Gastroesophageal sphincter (tissue), 4 donors: ENCODE measurements at places on chromosomes 3 and 15.

DNA sequence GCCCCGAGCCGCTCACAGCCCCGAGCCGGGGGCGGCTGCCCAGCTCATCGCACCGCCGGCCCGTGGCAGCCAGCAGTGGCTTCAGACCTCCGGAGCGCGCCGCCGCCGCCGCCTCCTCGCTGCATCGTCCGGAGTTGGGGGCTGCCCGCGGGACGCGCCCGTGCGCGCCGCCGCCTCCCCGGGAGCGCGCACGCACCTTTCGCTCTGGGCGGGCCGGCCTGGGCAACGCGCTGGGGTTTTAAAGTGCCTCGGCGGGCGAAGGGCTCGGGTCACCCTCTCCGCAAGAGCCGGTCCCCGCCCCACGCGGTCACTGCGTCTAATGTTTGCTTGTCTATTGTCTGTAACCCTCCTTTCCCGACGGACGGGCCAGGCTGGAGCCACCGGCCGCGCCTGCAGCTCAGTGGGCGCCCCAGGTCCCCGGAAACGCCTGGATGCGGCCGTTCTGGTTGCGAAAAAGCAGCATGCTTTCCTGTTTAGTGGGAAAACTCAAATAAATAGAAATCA is at the start of gene RYK:
Gene RYK, minus strand, starts transcription at position 143 of the 504 bp plus-strand sequence. CDS start 205 bp downstream, outside the sequence.
- peak within 1 kb of the TSS; percentile 84 for H3K27ac ChIP-seq
- ATAC-seq: peak; percentile 95
- peaks cover 57% of the 10 kb centered on the region for H3K4me1 ChIP-seq
- H3K27me3 ChIP-seq: no peaks in the 10 kb centered on the region
- H3K4me3 ChIP-seq: peak within 1 kb of the TSS; percentile 85
- H3K36me3 ChIP-seq: no peaks in the 10 kb centered on the region

DNA sequence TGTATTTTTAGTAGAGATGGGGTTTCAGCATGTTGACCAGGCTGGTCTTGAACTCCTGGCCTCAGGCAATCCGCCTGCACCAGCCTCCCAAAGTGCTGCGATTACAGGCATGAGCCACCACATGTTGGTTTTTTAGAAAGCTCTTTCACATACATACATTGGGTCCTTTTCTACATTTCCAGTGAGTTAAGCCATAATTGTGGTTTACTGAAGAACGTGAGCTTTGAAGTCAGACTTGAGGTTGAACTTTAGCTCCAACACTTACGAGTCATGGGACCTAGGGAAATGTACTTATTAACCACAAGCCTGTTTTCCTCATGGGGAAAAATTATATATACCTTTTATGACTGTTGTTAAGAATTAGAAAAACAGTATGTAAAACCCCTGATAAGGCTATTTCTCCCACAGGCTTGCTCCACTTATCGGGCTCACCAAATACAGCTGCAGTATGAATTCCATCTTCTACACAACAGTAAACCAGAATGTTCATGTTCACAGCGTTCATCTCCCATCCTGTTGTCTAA is 39.0 kb downstream of the GPR160 start:
- H3K27me3 ChIP-seq: no peaks in the 10 kb centered on the region
- no peak overlapping the region for H3K4me3 ChIP-seq
- no peak overlapping the region for H3K27ac ChIP-seq
- no peak for ATAC-seq
- H3K36me3 ChIP-seq: no peaks in the 10 kb centered on the region

DNA sequence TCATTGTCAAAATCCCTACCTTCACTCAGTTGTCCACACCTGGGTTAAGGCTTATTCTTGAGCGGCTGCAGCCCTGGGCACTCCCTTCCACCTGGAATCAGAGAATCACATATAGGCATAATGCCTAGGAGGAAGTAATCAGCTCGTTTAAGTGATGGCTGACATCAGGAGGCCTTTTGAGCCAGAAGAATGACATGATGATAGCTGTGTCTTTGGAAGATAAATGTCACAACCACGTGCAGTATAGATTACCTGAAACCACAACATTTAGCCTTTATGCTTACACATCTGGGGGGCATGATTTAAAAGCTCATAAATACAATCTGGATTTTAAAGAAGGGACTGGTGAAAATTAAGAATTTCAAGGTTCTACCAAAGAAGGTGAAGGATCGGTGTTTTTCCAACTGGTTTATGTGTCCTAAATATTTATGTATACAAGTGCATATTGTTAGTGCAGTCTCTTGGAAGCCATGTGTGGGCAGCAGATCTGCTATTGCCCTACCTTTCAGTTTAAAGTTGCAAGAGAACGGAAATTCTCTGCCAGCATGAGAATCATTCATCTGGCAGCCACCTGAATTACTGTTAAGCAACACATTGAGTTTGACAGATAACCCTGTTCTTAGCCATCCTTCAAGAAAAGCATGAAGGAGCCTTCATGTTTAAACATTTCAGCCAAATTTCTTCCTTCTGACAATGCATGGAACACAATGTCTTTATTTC is 163.4 kb upstream of the NR2E3 start:
- peak overlapping the region; percentile 71 for H3K27ac ChIP-seq
- no peak overlapping the region for H3K4me3 ChIP-seq
- H3K36me3 ChIP-seq: no peaks in the 10 kb centered on the region

- no peaks in the 10 kb centered on the region for H3K4me1 ChIP-seq
- H3K27ac ChIP-seq: no peak overlapping the region
- ATAC-seq: no peak
- H3K27me3 ChIP-seq: no peaks in the 10 kb centered on the region
- H3K36me3 ChIP-seq: no peaks in the 10 kb centered on the region
Measured at GRCh38 chr3:154584041-154584440, 154.1 kb upstream of the GPR149 start.

DNA sequence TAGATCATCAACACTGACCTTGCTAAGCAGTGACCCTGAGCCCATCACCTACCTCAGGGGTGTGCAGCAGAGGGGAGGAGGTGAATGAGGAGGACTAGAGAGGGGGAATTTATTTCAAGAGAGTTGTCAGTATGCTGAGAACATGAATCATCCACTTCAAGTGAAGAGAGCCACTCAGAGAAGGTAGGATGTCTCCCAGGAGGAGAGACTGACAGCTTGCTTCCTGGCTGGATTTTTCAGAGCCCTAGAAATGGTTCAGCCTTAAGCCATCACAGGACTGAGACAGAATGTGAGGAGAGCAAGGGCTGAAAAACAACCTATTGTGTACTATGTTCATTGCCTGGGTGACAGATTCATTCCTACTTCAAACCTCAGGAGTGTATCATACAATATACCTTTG is 34.8 kb downstream of the CCNL1 start:
- no peaks in the 10 kb centered on the region for H3K4me1 ChIP-seq
- no peak overlapping the region for H3K4me3 ChIP-seq
- no peak overlapping the region for H3K27ac ChIP-seq
- no peaks in the 10 kb centered on the region for H3K36me3 ChIP-seq
- H3K27me3 ChIP-seq: no peaks in the 10 kb centered on the region
- ATAC-seq: no peak

- no peak overlapping the region for H3K27ac ChIP-seq
- no peak for ATAC-seq
- no peaks in the 10 kb centered on the region for H3K36me3 ChIP-seq
- no peak overlapping the region for H3K4me3 ChIP-seq
Measured at GRCh38 chr3:192494174-192494573, 233.2 kb downstream of the FGF12 start.

- no peak overlapping the region for H3K4me3 ChIP-seq
- no peak overlapping the region for H3K27ac ChIP-seq
Measured at GRCh38 chr15:81502439-81502838, 128.4 kb upstream of the TMC3 start.

DNA sequence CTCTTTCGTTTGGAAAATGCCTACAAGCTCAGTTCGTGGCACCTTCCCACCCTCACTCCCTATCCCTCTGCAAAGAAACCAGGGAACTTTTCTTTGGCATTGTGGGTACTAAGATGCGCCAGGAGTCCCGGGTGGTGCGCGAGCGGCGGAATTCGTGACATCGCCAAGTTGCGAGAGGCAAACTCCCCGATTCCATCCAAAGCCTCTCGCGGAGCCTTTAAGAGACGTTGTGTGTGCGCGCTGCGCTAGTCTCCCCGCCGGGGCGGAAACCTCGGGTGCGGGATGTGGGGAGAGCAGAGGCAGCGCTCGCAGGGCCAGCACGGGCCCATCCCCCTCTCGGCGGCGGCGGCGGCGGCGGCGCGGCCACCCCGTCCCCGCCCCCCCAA is 443 bp upstream of the NR2F2 start:
- H3K27me3 ChIP-seq: no peaks in the 10 kb centered on the region
- no peaks in the 10 kb centered on the region for H3K36me3 ChIP-seq
- ATAC-seq: peak; percentile 55
- peak overlapping the region; percentile 59 for H3K4me3 ChIP-seq

GRCh38 chr3:36597422-36597821 is 166.9 kb downstream of the DCLK3 start:
- H3K4me3 ChIP-seq: no peak overlapping the region
- H3K27me3 ChIP-seq: no peaks in the 10 kb centered on the region
- no peak for ATAC-seq
- no peaks in the 10 kb centered on the region for H3K4me1 ChIP-seq
- no peak overlapping the region for H3K27ac ChIP-seq

- no peak overlapping the region for H3K4me3 ChIP-seq
- no peak overlapping the region for H3K27ac ChIP-seq
- no peaks in the 10 kb centered on the region for H3K36me3 ChIP-seq
- no peaks in the 10 kb centered on the region for H3K4me1 ChIP-seq
- H3K27me3 ChIP-seq: no peaks in the 10 kb centered on the region
- ATAC-seq: no peak
Measured at GRCh38 chr3:36540888-36541518, 160.7 kb downstream of the STAC start.

- peaks cover 39% of the 10 kb centered on the region for H3K4me1 ChIP-seq
- no peaks in the 10 kb centered on the region for H3K36me3 ChIP-seq
- no peaks in the 10 kb centered on the region for H3K27me3 ChIP-seq
- ATAC-seq: no peak
- H3K4me3 ChIP-seq: no peak within 1 kb of the TSS
Measured at GRCh38 chr3:52830535-52831258, at the start of gene ITIH4. TSS of gene ITIH4 (minus strand) at chr3:52830672. CDS start at chr3:52830642, 30 bp downstream.

GRCh38 chr3:117822416-117822815 is 1112.8 kb downstream of the TUSC7 start:
- H3K4me3 ChIP-seq: no peak overlapping the region
- no peak for ATAC-seq
- H3K27me3 ChIP-seq: no peaks in the 10 kb centered on the region
- no peaks in the 10 kb centered on the region for H3K36me3 ChIP-seq

GRCh38 chr15:83356501-83357399 is 72.3 kb upstream of the BNC1 start:
- H3K36me3 ChIP-seq: no peaks in the 10 kb centered on the region
- H3K27ac ChIP-seq: no peak overlapping the region

- H3K4me1 ChIP-seq: peaks cover 11% of the 10 kb centered on the region
- H3K4me3 ChIP-seq: no peak overlapping the region
Measured at GRCh38 chr3:47418167-47419082, 37.6 kb downstream of the PTPN23 start.

DNA sequence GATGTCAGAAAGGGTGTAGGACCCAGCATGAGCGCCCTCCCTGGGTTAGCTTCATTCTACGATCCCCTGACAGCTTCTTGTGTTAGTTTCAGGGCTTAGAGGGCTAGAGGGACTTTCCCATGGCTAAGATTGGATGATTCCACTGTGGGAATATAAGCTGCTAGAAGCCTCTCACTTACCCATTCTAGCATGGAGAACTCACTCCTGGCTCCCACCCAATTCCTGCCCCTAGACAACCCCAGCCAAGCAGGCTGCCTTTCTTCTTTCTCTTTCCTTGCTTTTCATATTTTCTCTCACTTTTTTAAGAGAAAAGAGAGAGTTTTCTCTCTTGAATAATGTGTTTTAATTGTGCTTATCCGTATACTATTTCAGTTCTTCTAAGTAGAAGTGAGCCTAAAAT is 335.1 kb upstream of the CNTN6 start:
- no peaks in the 10 kb centered on the region for H3K27me3 ChIP-seq
- no peak for ATAC-seq
- no peaks in the 10 kb centered on the region for H3K36me3 ChIP-seq
- no peak overlapping the region for H3K27ac ChIP-seq
- H3K4me3 ChIP-seq: no peak overlapping the region
- H3K4me1 ChIP-seq: no peaks in the 10 kb centered on the region

GRCh38 chr3:131988209-131988608 is 46.6 kb downstream of the CPNE4 start:
- H3K36me3 ChIP-seq: no peaks in the 10 kb centered on the region
- no peak overlapping the region for H3K27ac ChIP-seq
- no peak overlapping the region for H3K4me3 ChIP-seq
- no peaks in the 10 kb centered on the region for H3K4me1 ChIP-seq

- no peaks in the 10 kb centered on the region for H3K4me1 ChIP-seq
- no peaks in the 10 kb centered on the region for H3K36me3 ChIP-seq
- no peak overlapping the region for H3K27ac ChIP-seq
Measured at GRCh38 chr3:144831955-144832716, 860.5 kb downstream of the DIPK2A start.

GRCh38 chr3:59391131-59391530 is 341.3 kb upstream of the CFAP20DC start:
- no peaks in the 10 kb centered on the region for H3K4me1 ChIP-seq
- no peaks in the 10 kb centered on the region for H3K27me3 ChIP-seq
- H3K27ac ChIP-seq: no peak overlapping the region
- ATAC-seq: no peak
- no peak overlapping the region for H3K4me3 ChIP-seq
- no peaks in the 10 kb centered on the region for H3K36me3 ChIP-seq

- H3K4me3 ChIP-seq: peak overlapping the region; percentile 61
- ATAC-seq: no peak
- H3K36me3 ChIP-seq: no peaks in the 10 kb centered on the region
Measured at GRCh38 chr15:77631745-77632533, 773 bp downstream of the LINGO1 start.

- ATAC-seq: no peak
- peaks cover 8% of the 10 kb centered on the region for H3K4me1 ChIP-seq
- H3K27ac ChIP-seq: no peak overlapping the region
- no peak overlapping the region for H3K4me3 ChIP-seq
Measured at GRCh38 chr3:191263365-191263764, 64.3 kb downstream of the OSTN start.

GRCh38 chr3:15217011-15217671 is 11.1 kb downstream of the CAPN7 start:
- ATAC-seq: no peak
- no peak overlapping the region for H3K27ac ChIP-seq
- H3K36me3 ChIP-seq: peaks cover 11% of the 10 kb centered on the region
- no peak overlapping the region for H3K4me3 ChIP-seq
- H3K27me3 ChIP-seq: no peaks in the 10 kb centered on the region
- no peaks in the 10 kb centered on the region for H3K4me1 ChIP-seq

- no peak overlapping the region for H3K4me3 ChIP-seq
- peaks cover 32% of the 10 kb centered on the region for H3K36me3 ChIP-seq
- H3K27me3 ChIP-seq: no peaks in the 10 kb centered on the region
Measured at GRCh38 chr15:67632261-67632660, 89.8 kb downstream of the MAP2K5 start.

- H3K4me1 ChIP-seq: no peaks in the 10 kb centered on the region
- no peak overlapping the region for H3K27ac ChIP-seq
- ATAC-seq: no peak
- H3K4me3 ChIP-seq: no peak overlapping the region
- no peaks in the 10 kb centered on the region for H3K27me3 ChIP-seq
Measured at GRCh38 chr3:170056710-170057454, 19.1 kb downstream of the GPR160 start.

GRCh38 chr3:33437556-33438283 is 2.5 kb downstream of the UBP1 start:
- ATAC-seq: no peak
- H3K27me3 ChIP-seq: no peaks in the 10 kb centered on the region
- H3K27ac ChIP-seq: peak overlapping the region; percentile 99
- H3K36me3 ChIP-seq: no peaks in the 10 kb centered on the region
- H3K4me3 ChIP-seq: no peak overlapping the region
- H3K4me1 ChIP-seq: peaks cover 65% of the 10 kb centered on the region

- no peaks in the 10 kb centered on the region for H3K36me3 ChIP-seq
Measured at GRCh38 chr3:74027121-74027520, 402.4 kb upstream of the PDZRN3 start.
